ENCODE measurements at places on chromosomes 13 and 19.

- DNase-seq: no peak
Measured at GRCh38 chr19:1254081-1254527, 5.7 kb downstream of the MIDN start.

DNA sequence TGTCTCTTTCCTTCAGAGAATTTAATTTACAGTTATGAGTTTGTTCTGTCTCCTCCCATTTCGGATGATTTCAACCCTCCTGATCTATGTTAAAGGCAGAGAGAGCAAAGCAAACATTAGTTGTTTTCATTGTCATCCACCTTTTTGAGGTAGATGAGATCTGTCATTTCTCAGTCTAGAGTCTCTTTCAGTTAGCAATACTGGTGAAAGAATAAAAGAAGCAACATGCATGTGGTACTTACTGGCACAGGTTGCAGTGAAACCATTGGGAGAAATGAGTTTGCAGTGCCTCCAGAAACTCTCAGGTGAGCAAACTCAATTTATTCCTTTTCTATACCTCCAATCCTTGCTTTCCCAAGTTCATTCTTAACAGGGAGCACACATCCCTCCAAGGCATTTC, 99.4 kb downstream of the RBM26 start:
- DNase-seq: no peak

- DNase-seq: no peak
Measured at GRCh38 chr19:3404324-3405260, 38.2 kb downstream of the NFIC start.

DNA sequence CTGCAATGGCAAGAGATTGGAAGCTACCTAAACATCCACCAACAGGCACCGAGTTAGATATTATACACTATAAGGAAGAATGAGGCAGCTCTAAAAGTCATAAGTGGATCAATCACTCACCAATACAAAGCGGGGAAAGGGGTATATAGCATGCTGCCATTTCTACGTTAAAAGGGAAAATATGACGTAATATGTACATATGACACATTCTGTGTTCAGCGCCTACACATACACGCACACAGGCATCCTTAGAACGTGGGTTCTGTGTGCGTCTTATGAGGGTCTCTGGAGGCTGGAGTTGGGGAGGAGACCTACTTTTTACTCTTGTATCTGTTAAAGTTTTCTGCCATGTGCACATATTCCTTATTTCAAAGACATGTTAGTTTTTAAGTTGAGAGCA, 5.9 kb downstream of the IL17D start:
- DNase-seq: no peak

- peak; percentile 14 for DNase-seq
Measured at GRCh38 chr19:33904681-33905080, 108.0 kb downstream of the KCTD15 start.
